ENCODE measurements at places on chromosomes 2 and 18. TPM values are rescaled to one million over a fixed set of nuclear protein-coding genes. Genes with fewer than 3 reads are reported as not detected.

DNA sequence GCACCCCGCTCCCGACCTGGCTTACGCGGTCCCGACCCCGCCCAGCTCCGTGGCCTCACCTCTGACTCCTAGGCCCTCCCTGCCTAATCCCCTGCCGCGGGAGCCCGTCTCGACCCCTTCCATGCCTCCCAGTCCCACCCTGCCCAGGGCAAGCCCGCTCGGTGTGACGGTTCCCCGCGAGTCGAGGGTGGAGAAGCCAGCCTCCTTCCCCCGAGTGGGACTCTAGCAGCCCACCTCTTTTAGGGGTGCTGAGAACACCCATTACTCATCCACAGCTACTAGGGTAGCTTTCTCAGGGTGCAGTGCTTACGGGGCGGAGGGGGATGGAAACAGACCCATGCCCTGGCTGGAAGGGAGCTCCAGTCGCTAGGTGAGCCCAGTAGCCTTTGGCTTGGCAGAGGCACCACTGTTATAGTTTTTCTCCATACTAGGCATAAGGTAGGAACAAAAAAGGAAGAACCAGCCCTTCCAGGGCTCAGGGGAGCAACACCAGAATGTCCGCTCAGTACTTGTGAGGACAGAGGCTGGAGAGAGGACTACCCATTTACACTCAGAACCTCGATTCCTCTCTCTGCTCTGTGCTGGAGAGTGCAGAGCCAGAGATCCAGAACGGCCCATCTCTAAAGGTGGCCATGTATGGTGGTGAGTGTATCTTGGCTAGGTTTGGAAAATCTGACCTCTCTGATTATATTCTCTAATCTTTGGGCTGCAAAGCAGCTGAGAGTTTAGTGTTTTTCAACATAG, 606 bp downstream of the AGBL5 start:
- no peaks in the 10 kb centered on the region for H3K36me3 ChIP-seq
- no peaks in the 10 kb centered on the region for H3K27me3 ChIP-seq
- DNase-seq = no peak

DNA sequence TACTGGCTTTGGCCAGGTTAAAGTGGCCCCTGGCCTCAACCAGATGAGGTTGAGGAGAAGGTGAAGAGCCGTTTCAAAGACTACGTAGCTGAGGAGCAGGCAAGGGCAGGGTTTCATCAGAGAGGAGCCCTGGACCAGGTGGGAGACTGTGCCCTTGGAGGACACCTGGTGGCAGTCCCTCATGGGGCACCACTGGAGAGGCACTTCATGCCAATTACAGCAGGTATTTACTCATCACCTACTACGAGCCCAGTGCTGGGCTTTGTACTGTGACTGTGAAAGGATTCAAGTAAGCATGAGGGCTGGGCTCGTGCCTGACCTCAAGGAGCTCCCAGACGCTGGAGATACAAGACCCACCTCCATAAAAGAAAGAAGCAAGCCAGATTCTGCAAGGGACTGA, 37.6 kb downstream of the SMAD7 start:
- no peak overlapping the region for H3K27ac ChIP-seq
- H3K27me3 ChIP-seq = no peaks in the 10 kb centered on the region
- no peak overlapping the region for H3K4me3 ChIP-seq
- DNase-seq = no peak

DNA sequence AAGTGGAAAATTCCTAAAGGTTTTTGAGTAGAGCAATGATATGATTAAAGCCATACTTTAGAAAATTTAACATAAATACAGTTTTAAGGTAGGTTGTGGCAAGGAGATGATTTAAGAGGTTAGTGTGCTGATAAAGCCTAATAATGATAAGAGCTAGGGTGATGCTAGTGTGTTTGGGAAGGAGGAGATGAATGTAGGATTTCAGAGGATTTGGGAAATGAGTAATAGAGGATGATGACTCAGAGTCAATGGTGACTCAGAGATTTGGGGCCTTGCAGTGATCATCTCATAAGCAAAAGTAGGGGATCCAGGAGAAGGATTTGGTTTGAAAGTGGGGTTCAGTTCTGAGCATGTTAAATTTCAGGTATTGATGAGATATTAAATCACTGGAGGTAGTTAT, 23.3 kb downstream of the STAMBP start:
- no peaks in the 10 kb centered on the region for H3K27me3 ChIP-seq
- H3K36me3 ChIP-seq = peaks cover 81% of the 10 kb centered on the region
- no peaks in the 10 kb centered on the region for H3K4me1 ChIP-seq
- DNase-seq = no peak
- no peak overlapping the region for H3K27ac ChIP-seq

DNA sequence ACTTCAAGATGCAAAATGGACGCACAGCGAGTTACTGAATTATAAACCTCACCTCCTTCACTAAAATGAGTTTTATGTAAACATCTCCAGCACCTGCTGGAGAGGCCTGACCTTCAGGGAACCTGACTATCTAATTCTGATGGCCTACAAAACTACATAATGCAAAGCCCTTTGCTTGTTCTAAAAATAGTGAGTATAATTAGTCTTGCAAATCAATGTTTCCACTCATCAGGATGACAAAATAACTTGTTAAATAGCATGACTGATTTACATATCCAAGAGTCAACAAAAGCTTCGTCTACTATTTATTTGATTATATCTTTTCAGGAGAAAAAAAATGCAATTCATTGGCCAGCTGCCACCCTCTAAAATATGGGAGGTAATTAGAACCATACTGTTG, 326.3 kb upstream of the MC4R start:
- H3K4me3 ChIP-seq = no peak overlapping the region
- no peak overlapping the region for H3K27ac ChIP-seq

GRCh38 chr2:105249181-105249580, 7.6 kb downstream of the GPR45 start:
- no peak for DNase-seq
- H3K27ac ChIP-seq = no peak overlapping the region
- H3K27me3 ChIP-seq = no peaks in the 10 kb centered on the region
- no peak overlapping the region for H3K4me3 ChIP-seq
- no peaks in the 10 kb centered on the region for H3K36me3 ChIP-seq

- H3K4me1 ChIP-seq = peaks cover 18% of the 10 kb centered on the region
- peak overlapping the region; percentile 79 for H3K27ac ChIP-seq
- H3K4me3 ChIP-seq = no peak overlapping the region
- no peaks in the 10 kb centered on the region for H3K36me3 ChIP-seq
- H3K27me3 ChIP-seq = no peaks in the 10 kb centered on the region
- no peak for DNase-seq
These were observed 5.7 kb downstream of the RAMP1 start for GRCh38 chr2:237864940-237865622.

DNA sequence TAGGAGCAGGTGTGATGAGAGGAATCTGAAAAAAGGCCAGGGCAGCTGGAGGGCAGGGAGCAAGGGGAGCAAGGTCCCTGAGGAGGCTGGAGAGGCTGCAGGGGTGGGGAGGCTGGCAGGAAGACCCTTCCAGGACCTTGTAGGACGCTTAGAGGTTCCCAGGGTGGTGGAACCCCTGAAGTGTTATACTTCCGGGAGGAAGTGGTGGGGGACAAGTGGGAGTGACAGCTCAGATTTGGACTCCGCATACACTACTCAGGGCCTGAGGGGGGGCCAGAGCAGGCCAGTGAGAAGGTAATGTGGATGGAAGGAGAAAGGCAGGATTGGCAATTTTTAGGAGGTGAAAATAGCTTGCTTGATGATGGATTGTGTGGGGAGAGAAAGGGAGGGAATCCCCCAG, 1.9 kb upstream of the NCAPH start:
- no peak overlapping the region for H3K4me3 ChIP-seq
- no peak overlapping the region for H3K27ac ChIP-seq
- no peaks in the 10 kb centered on the region for H3K36me3 ChIP-seq
- H3K27me3 ChIP-seq = no peaks in the 10 kb centered on the region

- no peak overlapping the region for H3K27ac ChIP-seq
- peaks cover 3% of the 10 kb centered on the region for H3K4me1 ChIP-seq
- no peaks in the 10 kb centered on the region for H3K36me3 ChIP-seq
These were observed 318.2 kb downstream of the RND3 start for GRCh38 chr2:150169237-150169629.

GRCh38 chr18:70998490-70998889, 709.6 kb downstream of the SOCS6 start:
- H3K36me3 ChIP-seq = no peaks in the 10 kb centered on the region
- no peaks in the 10 kb centered on the region for H3K4me1 ChIP-seq
- H3K27me3 ChIP-seq = no peaks in the 10 kb centered on the region
- H3K27ac ChIP-seq = no peak overlapping the region
- no peak for DNase-seq

DNA sequence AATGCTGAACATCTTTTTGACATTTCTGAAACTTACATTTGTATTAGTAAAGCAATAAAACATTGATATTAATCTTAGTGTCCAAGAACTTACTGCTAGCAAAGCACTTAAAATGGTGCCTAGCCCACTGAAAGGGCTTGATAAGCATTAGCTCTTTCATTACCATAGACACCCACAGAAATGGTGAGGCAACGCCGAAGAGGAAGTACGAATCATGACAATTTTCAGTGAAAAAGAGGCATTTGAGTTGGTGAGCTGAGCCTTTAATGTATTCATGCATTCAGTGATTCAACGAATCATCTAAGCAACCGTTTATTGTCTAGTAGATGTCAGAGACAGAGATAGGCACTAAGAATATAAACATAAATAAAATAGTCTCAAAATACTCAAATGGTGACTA, 101.1 kb downstream of the PIGN start:
- no peaks in the 10 kb centered on the region for H3K27me3 ChIP-seq
- H3K4me3 ChIP-seq = no peak overlapping the region
- H3K36me3 ChIP-seq = peaks cover 16% of the 10 kb centered on the region
- no peak for DNase-seq
- H3K27ac ChIP-seq = no peak overlapping the region
- no peaks in the 10 kb centered on the region for H3K4me1 ChIP-seq

DNA sequence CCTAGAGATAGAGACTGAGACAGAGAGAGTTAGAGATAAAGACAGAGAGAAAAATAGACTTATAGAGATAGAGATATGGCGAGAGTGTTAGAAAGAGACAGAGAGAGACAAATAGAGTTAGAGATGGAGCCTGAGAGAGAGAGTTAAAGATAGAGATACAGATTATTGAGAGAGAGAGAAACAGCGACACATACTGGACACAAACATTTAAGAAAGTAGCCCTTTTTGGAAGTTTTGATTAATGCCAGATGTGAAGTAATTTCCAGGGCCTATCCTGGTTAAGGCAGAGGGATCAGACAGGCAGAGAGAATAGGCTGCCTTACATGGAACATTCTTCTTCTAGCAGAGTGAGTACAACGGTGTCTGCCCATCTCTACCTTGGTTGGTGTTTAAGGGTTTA, 311.6 kb upstream of the CDH7 start:
- H3K36me3 ChIP-seq = no peaks in the 10 kb centered on the region
- no peaks in the 10 kb centered on the region for H3K4me1 ChIP-seq
- DNase-seq = no peak
- H3K4me3 ChIP-seq = no peak overlapping the region

- no peaks in the 10 kb centered on the region for H3K27me3 ChIP-seq
- H3K4me3 ChIP-seq = no peak overlapping the region
- no peaks in the 10 kb centered on the region for H3K36me3 ChIP-seq
- H3K4me1 ChIP-seq = no peaks in the 10 kb centered on the region
These were observed 91.3 kb downstream of the MGAT5 start for GRCh38 chr2:134344954-134345697.

- H3K27ac ChIP-seq = no peak overlapping the region
- no peaks in the 10 kb centered on the region for H3K27me3 ChIP-seq
- no peak for DNase-seq
- H3K4me3 ChIP-seq = no peak overlapping the region
These were observed 299.0 kb downstream of the FBXO15 start for GRCh38 chr18:73848656-73849055.

DNA sequence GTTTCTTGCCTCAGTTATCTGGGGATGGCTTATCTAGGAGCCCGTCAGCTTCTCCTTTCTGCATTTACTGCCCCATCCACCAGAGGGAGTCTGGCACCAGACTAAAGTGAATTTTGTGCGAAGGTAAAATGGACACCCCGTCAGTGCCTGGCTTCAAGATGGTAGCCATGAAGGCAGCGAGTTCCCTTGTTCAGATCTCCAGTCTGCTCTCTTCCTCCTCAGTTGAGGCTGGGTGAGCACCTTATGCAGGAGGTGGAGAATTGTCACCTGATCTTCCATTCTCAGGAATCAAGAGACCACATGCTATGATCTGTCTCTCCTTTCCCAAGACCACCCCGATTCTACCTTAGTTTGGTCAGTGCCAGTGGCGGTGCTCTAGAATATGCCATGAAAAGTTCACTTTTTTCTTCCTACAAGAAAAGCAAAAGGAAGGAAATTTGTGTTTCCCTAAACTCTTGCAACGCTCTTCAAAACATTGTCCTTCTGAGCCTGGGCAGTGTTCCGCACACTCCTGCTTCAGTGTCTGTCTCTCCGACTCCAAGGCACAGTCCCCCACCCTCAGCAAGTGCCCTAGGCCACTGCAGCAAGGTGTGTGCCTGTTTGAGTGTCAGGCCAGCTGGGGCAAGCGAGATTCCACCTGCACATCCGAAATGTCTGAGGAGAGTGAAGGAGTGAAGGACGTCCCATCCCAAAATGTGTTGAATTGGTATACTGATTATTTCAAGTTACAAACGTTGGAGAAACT, 168.6 kb downstream of the SS18 start:
- DNase-seq = no peak
- no peak overlapping the region for H3K4me3 ChIP-seq
- H3K36me3 ChIP-seq = no peaks in the 10 kb centered on the region
- H3K4me1 ChIP-seq = no peaks in the 10 kb centered on the region

GRCh38 chr2:152466041-152466440, 131.1 kb downstream of the FMNL2 start:
- no peak overlapping the region for H3K4me3 ChIP-seq
- DNase-seq = no peak
- no peaks in the 10 kb centered on the region for H3K36me3 ChIP-seq
- no peak overlapping the region for H3K27ac ChIP-seq
- H3K4me1 ChIP-seq = peaks cover 48% of the 10 kb centered on the region

The AKAIN1 gene
- total RNA-seq = not detected

The LAMA3 gene
- 106 TPM for total RNA-seq

The SLC38A11 gene
- 2.2 TPM for total RNA-seq

The SRD5A2 gene
- 2.9 TPM for total RNA-seq

The FIGN gene
- total RNA-seq = 3.2 TPM

The NGEF gene
- total RNA-seq = 4.9 TPM
